ENCODE measurements at places on chromosomes 5 and 9.

- no peak for DNase-seq
These were observed 1810.7 kb upstream of the CDH6 start for GRCh38 chr5:29382780-29383179.

GRCh38 chr5:32690153-32690552 lies 21.0 kb upstream of the NPR3 start:
- DNase-seq = no peak

DNA sequence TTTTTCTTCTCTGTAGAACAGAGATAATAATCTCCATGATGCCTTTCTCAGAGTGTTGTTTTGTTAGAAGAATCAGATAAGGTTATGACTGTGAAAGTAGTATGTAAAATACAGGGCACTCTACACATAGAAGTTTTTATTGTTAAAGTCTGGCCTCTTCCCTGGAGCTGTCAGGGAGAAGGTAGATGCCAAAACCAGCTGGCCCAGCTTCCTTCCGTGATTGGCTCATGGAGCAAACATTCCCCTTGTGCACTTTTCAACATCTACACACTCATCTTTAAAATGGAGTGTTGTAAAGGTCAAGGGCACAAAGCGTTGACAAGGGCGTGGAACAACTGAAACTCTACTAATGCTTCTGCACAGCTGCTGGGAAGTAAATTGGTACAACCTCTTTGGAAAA lies 7.4 kb upstream of the RNF183 start:
- DNase-seq = no peak

DNA sequence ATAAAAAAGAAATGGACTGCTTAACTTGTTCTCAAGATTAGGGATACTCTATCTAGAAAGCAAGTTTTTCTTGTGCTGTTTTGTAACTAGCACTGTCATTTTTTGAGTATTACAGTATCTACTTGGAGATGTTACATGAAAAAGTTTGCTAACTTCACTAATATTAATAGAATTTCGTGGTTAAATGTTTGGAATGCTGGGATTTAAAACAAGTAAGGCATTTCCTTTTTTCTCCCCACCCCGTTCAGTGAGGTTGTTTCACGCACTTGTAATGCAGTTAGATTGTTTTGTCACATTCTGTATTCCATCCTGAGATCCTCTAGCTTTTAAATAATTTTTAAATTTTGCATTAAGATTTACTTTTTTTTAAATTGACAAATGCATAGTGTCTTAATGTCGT lies 20.0 kb upstream of the TEK start:
- no peak for DNase-seq

DNA sequence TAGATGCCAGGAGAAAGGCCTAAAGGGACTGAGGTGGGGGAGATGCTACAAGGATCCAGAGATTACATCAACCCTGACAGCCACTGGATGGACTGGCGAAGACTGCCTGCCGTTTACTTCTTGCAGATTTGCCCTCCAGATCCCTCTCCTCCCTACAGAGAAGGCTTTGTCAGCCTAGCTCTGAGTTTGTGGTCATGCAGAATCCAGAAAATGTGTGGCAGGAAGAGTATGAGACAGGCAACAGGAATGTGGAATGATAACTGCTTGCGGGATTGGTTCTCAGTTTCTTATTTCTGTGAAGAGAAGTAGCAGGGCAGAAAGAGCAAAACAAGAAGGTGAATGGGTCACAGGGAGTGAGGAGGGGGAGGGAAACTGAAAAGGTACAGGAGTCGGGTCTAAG lies 129.6 kb downstream of the TLE1 start:
- no peak for DNase-seq

- DNase-seq = no peak
These were observed 480.0 kb downstream of the TAF11L14 start for GRCh38 chr5:18114151-18114757.

GRCh38 chr5:81105261-81105877 lies 127.8 kb upstream of the CKMT2 start:
- DNase-seq = no peak

- no peak for DNase-seq
These were observed 4.9 kb downstream of the SUSD1 start for GRCh38 chr9:112170235-112170634.

- no peak for DNase-seq
These were observed 108.9 kb downstream of the CACNA1B start for GRCh38 chr9:137986268-137987099.

DNA sequence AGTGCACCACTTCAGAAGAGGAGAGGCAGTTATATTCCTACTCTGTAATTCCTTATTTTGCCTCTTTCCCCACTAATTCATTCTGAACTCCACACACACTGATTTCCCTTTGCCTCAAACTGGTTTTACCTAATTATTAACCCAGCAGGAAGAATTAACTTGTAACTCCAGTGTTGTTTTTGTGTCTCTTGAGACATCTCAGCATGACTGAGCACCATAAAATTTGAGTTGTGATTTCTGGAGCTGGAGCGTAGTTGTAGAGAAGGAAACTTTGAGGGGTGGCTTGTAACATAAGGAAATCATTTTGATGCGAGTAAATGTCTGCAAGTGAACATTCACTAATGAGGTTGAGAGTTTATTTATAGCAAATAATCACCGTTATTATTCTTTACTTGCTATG lies 265.2 kb downstream of the TMEM38B start:
- no peak for DNase-seq

GRCh38 chr5:36928947-36929346 lies 52.4 kb downstream of the NIPBL start:
- DNase-seq = no peak

- no peak for DNase-seq
These were observed 364.9 kb downstream of the ARRDC3 start for GRCh38 chr5:91018200-91018599.
